ENCODE measurements at places on chromosomes 2 and 18.
A peak's percentile ranks its signal among the peaks of the same experiment; 100 is the strongest.

DNA sequence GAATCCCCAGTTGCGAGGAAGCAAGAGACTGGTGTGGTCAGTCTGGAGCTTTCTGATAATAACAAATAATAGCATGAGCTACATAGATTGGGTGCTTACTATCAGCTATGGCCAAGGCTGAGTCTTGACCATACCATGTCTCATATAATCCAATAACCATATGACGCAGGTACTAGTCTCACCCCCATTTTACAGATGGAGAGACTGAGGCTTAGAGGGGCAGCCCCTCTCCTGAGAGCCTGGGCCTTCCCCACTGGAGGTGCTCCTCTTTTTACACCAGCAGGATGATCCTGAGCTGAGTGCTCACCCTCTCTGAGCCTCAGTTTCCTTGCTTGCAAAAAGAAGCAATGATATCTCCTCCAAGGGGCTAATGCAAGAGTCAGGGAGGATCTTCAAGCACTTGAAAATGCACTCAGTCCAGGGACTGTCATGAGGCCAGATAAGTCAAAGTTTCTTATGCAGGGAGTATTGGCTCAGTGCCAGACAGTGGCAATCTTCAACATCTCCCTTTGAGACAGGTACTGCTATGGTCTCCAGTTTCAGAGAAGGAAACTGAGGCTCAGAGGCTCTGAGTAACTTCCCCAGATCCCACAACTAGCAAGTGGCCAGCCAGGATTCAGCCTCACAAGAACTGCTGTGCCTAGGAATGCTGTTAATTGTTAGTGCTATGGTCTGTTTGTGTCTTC, 149.7 kb downstream of the TFCP2L1 start:
- no peak for DNase-seq

DNA sequence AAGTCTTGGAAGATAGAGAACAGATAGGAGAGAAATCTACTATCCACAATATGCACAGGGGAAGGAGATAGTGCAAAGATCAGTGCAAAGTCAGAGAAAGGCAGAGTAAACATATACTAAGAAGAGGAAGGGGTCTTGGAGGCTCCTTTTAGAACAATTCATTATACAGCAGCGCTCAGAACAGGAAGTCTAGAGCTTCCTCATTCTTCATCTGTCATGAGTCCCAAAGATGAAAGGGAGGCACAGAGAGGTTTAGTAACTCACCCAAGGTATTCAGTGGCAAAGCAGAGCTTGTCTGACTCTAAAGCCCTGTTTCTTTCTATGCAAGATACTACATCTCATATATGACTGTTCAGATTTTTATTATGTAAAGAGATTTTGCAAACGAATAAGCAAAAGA, 1.4 kb downstream of the SP110 start:
- DNase-seq = no peak

DNA sequence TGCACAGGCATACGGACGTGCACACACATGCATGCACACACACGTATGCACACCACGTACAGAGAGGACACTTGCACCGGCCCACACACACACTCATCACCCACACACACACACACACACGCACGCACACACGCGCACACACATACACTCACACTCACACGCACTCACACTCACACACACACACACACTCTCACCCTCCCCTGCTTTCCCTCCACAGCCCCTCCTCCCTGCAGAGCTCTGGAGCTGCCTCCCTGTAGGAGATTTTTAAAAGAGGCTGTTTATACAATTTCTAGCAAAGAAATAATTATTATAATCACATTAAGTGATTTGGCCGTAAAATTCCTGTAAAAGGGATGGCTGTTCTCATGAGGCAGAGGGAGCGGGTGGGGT, 36.5 kb upstream of the SNED1 start:
- DNase-seq = no peak

DNA sequence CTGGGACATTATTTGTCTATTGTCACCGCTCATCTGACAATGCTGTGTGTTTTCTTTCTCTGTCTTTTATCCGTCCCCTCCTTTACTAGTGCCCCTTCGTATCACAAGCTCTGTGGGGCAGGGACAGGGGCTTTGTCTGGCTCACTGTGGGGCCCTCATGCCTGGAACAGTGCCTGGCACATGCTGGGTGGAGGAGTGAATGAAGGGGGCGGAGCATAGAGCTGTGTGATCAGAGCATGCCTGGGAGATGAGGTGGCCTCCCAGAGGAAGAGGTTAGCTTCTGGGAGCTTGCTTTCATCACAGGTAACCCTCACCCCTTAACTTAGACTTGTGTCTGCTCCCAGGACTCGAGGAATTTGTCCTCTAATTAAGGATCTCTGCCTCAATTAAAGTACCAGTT, 16.4 kb downstream of the MTCL1 start:
- DNase-seq = no peak

GRCh38 chr2:9897331-9897737, 54.1 kb downstream of the TAF1B start:
- peak; percentile 90 for DNase-seq

DNA sequence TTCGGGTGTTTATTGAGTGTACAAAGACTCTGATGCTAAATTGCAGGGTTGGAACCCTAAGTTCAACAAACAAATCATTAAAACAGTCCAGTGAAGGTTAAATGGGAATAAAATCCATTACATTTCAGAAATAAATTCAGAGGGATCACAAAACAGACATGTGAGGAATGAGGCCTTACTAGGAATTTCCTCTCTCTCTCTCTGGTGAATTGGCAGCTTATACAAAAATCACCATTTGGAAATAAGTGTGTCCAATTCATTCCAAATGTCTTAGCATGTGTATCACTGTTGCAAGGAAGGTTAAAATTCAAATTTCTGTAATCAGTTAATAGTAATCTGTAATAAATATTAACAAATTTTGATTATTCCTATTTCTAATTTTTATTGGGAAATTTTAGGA, 228.6 kb upstream of the PXDN start:
- no peak for DNase-seq

DNA sequence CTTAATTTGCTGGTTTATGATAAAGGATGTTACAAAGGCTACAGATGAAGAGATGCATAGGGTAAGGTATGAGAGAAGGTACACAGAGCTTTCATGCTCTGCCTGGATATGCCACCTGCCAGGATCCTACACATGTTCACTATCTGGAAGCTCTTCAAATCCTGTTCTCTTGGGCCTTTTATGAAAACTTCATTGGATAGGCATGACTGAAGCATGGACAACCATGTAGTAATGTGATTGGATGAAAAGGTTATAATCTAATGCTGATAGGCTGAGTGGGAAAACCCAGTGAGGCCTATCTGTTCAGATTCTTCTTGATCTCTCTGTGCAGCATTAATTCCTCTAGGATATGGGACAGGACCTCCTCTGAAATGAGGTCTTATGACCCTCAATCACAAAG, 26.8 kb downstream of the HNMT start:
- DNase-seq = no peak

DNA sequence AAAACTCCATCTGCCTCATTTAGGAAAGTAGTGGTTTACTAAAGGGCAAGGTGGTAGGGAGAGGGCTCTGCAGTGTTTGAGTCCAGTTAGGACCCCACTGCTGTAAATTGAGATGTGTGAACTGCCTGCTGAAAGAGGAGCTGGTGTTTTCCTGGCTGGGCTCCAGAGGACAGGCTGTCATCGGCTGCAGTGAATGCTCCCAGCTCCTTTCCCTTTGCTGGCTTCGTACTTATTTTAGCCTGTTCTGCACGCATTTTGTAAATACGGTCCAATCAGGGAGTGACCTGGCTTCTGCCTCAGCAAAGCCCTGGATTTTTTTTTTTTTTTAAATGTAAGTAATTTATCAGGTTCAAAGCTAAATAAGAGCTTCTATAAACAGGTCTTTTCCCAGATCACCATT, 37.5 kb downstream of the SLC4A3 start:
- no peak for DNase-seq

DNA sequence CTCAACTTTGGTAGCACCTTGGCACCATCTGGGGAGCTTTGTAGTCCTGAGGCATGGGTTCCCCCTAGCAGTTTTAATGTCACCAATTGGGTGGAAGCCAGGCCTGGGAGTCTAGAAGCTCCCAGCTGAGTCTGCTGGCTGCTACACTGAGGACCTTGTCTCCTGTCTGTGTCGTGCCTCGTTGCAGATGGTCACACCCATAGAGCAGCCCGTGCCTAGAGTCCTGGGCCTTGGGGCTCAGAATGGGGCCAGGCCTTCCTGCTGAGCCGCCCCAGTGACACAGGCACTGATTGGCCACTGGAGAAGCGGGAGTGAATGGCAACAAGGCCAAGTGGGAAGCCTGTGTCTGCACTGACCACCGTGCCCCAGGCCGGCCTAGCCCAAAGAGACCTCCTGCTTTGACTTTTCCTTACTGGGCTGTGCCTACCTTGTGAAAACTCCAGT, 113.2 kb downstream of the SH3RF3 start:
- DNase-seq = no peak

DNA sequence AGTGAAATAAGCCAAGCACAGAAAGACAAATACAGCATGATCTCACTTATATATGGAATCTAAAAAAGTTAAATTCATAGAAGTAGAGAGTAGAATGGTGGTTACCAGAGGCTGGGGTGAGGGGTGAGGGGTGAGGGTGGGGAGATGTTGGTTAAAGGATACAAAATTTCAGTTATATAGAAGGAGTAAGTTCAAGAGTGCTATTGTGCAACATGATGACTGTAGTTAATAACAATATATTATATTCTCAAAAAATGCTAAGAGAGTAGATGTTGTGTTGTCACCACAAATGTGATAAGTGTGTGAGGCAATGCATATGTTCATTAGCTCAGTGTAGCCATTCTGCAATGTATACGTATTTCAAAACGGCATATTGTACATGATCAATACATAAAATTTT, 26.4 kb upstream of the GULP1 start:
- DNase-seq = no peak

DNA sequence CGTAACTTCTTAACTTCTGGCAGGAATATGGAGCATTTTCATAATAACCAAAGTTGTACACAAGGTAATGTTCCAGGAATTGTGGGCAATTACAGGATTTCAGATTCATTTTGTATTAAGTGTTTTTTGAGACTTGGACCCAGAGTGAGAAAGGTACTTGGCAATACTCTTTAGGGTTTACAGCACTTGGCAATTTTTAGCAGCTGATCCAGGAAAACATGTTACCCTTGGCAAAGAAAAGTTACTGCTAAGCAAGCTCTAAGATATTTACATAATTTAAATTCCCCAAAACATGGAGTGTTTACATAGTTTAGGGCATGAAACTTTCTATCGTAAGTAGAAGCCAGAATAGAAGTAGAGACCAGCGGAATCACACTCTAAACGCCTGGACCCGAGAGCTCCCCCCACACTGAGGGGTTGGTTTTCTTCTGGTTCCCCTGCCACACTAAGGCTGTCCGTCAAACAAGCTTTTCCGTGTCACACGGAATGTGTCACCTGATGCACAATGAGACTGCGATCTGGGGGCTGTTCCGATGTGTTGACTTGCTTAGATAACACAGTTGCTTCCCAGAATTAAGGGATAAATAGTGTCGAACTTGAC, 177.1 kb downstream of the PTGR3 start:
- no peak for DNase-seq

DNA sequence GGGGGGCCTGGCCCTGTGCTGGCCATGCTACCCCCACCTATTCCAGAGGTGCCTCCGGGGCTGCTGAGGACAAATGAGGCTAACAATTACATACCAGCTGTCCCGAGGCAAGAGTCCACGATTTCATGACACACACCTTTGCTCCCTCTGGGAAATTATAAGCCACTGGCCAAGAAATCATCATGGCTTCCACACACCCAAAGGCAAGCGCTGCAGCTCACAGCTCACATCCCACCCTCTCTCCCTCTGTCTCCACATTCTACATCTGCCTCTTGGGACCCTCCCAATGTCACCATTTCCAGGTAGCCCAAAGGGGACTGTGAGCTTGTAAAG, 134.4 kb downstream of the HDAC4 start:
- no peak for DNase-seq

DNA sequence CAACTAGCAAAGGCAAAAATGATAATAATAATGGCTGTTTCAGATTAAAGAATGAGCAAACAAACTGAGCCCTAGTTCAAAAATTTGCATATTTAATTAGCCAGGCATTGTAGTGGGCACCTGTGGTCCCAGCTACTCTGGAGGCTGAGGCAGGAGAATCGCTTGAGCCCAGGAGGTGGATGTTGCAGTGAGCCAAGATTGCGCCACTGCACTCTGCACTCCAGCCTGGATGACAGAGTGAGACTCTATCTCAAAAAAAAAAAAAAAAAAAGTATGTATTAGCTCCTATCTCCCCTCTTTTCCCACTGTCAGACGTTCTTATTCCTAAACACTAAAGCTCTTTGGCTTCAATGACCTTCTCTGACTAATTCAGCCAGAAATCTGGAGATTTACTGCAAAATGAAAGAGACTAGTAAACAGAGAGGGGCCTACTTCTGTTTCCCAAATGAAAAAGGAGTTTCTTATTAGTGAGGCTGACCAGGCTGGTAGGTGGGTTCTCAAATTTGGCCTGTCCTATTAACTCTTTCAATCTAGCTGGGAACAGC, 3.9 kb upstream of the SRBD1 start:
- no peak for DNase-seq

DNA sequence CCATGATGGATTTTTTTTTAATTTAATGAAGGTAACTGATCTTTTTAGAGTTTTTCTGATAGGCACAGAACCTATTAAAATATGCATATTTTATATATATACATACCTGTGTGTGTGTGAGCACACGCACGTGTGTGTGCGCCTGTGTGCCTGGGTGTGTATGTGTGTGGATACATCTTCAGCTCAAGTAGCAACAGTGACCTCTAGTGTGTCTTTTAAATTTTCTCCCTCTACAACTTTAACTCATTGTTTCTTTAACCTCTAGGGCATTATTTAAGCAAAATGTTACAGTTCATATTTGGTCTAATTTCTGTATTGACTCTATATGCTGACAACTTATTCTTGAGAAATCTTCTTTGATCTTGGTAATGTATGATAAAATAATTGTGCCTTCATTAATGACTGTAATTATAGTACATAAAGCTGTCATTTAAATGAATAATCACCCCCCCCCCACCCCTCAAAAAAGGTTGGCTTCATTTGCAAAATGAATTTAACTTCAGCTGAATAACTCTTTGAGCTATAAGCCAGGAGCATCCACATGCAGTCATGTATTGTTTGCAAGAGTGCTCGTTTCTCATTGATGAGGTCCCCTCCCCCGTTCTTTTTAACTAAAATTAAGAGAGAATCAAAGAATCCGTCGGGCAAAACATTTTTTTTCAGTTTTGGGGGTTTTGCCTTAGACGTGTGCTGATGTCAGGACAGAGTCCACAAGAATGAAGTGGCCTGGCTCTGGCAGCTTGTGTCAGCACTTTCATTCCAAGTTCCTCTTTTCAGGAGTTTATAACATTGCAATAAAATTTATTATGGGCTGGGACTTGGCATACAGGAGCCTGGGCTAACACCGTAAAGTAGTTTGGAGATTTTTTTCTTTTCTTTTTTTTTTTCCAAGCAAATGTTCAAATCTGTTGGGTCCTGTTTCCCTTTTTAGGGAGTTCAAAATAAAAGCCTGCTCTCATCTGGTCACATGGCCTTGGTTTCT, 80.0 kb downstream of the ETAA1 start:
- DNase-seq = peak; percentile 19

DNA sequence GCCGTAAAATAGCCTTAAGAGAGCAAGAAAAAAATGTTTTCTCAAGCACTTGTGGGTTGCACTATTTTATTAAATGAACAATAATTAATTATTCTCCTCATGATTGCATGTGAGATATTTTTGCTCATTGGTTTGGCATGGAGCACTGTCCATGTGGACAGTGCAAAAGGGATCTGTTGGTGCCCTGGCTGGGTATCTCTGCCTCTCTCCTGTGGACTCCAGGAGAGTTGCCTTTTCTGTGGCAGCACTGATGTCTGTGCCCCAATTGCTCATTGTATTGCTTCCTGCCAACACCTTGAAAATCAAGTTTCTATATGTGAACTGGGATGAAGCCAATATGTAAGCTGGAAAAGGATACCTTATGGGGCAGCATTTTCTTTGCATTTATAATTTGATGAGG, 131.7 kb downstream of the SETBP1 start:
- no peak for DNase-seq

- no peak for DNase-seq
These were observed 448.3 kb downstream of the ARHGAP15 start for GRCh38 chr2:143577489-143577888.

All from non-pigmented ciliary epithelial cell (primary cell).